ELR (cell line): ENCODE measurements at places on chromosomes 12 and 14.

DNA sequence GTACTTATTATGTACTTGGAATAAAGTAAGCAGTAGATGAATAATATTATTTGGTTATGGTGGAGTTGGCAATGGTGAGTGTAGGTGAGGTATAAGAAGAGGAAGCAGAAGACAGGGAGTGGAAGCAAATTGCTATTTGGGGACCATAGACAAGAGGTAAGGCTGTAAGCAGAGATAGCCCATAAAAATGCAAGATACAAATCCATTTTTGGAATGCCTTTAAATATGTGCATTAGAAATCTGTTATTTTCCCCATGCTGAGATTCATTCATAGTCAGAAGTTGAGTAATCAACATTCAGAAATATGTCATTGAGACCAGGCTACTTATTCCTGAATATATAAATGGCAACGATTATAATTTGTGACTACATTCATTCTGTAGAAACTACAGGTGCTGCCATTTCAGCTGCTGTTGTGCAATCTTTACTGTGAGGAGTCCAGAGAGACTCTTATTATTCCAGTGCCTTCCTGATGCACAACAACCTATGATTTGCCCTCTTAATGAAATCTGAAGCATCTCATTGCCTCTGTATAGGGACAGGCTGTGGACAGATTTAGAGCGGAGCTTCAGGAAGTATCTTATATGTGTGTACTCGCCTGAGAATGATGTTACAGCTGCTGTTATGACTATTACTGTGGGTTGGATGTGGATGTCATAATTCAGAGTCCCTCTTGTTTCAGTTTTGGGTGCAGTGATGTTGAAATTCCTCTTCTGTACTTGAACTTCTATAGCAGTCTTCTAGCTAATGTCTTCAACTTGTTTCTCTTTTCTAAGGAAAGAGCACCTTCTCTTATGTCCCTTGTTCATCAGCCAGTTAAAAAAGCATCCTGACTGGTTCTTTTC lies 173.8 kb downstream of the NAV3 start:
- DNase-seq = no peak

GRCh38 chr14:101249676-101250036 lies 311.6 kb upstream of the DIO3 start:
- DNase-seq = no peak

DNA sequence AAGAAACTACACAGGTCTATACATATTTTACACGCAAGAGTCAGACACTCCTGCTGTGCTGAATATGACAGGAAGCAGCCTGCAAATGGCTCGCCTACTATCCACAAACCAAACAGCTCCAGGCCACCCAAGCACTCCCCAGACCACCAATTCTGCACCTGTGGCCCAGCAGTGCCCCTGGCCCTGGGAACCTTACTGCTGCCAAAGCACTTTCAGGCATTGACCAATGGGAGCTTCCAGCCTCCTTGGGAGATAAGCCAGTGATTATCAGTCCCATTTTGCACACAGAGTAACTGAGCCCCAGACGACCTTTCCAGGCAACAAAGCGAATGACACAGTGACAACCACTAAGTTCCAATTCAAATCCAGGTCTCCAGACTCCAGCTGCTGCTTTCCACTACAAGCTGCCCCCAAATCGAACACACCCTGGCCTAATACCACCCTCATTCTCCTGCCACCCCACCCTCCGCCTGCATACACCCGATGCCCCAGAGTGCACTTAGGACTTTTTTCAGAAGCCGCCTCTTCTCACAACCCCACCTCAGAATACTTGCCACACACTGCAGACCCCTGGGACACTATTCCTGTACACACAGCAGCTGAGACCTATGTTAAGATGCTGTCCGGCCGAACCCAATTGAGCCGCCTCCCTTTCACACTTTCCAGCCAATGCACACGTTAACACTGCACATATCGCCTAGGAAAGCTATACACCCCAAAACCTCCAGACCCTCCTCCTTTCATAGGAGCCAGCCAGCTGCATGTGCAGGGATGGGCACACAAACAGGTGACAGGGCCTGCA lies 126.1 kb upstream of the PRMT8 start:
- DNase-seq = no peak

DNA sequence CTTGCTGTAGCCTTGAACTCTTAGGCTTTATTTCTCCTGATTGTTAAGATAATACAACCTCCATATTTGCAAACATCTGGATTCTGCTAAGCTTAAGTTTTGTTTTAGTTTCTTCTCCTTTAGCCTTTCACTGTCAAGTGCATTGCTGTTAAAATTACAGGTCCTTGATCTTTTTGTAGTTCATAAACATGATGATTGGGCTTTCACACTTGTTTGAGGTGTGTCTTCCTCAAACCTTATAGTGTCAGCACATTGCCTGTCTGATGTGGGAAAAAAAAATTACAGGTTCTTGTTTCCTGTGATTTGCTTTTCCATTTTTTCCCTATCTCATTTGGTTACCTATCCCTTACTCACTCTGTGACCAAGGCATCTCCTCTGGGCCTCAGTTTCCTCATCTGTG lies 59.2 kb downstream of the BICDL1 start:
- no peak for DNase-seq

GRCh38 chr14:61564618-61565091 lies 130.7 kb upstream of the HIF1A start:
- peak; percentile 99 for DNase-seq
